ENCODE measurements at places on chromosomes 13 and 19. TPM values are rescaled to one million over a fixed set of nuclear protein-coding genes. Genes with fewer than 3 reads are reported as not detected.

- no peak for DNase-seq
Observed at GRCh38 chr19:39434123-39435076, 1.3 kb downstream of the RPS16 start.

DNA sequence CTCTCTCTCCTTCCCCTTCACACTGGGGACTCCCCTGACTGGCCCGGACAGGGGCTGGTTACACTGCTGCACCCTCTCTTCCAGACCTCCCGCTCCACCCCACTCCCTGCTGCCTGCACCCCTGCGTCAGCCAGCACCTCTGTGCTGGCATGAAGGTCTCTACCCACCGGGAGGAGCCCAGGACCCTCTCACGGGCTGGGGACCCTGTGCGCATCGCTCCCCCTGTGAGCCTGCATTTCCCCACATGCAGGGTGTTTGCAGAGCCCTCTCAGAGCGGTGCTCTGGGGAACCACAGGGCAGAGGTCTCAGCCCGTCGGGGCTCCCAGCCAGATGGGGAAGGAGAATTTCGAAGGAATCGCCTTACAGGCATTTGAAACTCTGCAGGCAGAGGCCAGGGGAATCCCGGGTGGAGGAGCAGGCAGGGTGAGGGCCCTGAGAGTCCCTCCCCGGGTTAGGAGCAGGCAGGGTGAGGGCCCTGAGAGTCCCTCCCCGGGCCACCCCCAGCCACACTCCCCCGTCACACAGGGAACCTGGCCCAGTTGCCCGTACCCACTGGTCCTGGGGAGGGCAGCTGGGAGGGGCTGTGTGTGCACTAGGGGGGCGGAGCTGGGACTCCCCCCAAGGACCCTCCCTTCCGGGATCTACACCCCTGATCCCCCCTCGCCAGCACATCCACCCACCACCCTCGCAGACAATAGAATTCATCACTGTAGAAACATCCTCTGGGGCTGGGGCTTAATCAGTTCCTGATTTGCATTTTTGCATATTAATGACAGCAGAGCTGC, 16.3 kb upstream of the TCF3 start:
- no peak for DNase-seq

- no peak for DNase-seq
Observed at GRCh38 chr19:50300814-50301606, 28.2 kb downstream of the KCNC3 start.

- DNase-seq, result no peak
Observed at GRCh38 chr19:51224163-51224641, 678 bp upstream of the CD33 start.

DNA sequence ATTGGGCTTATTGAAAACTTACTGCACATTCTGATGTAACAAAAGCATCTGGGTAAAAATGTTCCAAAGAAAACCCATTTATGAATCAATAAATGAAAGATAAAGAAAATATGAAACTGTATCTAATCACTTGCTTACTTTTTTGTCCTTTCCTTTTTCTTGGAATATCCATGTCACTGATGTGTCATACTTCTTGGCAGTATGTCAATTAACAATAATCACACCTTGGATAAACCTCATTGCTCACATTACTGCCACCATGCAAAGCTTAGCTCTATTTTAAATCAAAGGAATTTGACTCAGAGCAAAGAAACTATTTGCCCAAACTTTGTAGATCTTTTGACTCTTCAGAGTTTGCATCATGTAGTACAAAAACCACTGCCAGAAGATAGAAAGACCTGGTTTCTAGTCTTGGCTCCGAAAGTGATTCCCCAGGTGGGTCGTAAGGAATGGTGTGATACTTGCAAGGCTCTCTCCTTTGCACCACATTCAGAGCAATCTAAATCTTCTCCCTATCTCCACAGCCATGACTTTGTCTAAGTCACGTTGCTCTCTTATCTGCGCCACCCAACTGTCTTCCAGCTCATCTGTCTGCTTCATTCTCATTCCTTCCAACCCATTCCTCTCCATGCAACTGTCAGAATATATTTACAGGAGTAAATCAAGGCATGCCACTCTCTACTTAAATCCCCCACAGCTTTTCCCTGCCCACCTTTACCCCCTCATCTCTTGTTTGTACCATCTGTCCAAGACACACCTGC, 311.9 kb downstream of the COG6 start:
- DNase-seq, result no peak

GRCh38 chr13:97935071-97935470, 18.4 kb upstream of the IPO5 start:
- DNase-seq, result no peak

- no peak for DNase-seq
Observed at GRCh38 chr19:18143902-18144301, 9.1 kb upstream of the PIK3R2 start.

- no peak for DNase-seq
Observed at GRCh38 chr19:18768046-18768771, 22.9 kb downstream of the COMP start.

GRCh38 chr13:43031881-43032280, 8.5 kb downstream of the DNAJC15 start:
- DNase-seq, result no peak

DNA sequence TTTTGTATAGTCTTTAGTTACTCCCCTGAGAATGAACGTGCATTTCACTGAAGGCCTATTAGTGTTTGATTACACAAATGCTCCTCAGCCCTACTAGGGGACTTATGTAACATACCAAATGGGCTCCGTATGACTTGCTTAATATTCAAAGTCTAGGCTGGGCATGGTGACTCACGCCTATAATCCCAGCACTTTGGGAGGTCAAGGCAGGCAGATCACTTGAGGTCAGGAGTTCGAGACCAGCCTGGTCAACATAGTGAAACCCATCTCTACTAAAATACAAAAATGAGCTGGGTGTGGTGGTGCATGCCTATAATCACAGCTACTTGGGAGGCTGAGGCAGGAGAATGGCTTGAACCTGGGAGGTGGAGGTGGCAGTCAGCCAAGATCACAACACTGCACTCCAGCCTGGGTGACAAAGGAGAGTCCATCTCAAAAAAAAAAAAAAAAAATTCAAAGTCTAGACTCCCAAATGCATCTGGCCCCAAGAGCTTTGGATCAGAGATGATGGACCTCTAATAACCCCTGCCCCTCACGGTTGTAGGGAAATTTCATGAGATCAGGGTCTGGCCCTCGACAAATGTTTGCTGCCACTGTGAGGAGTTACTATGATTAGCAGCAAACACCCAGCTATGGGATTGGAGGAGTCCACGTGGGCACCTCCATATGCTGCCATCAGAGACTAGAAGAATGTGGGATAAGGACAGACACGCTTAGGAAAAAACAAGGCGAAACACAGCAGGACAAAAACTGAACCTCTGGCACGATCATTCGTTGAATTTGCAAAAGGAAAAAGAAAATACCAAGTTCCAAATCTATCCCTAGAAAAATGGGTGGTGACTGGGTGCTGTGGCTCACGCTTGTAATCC, 4.6 kb downstream of the FBXO17 start:
- DNase-seq, result no peak

CFAP97D2 gene
- total RNA-seq, result not detected

FFAR3 gene
- total RNA-seq, result 0.36 TPM

Measured in activated T-helper 1 cell treated with anti-CD3 and anti-CD28 coated beads, Interleukin-12 subunit alpha, Interleukin-12 subunit beta, Interleukin-2, Interleukin-4 antibody, amounts not matched to agents 30 ng/mL and 10 ng/mL and 1 ng/mL, durations not matched to agents 14 hours and 24 hours and 36 hours (primary cell).